ENCODE measurements at places on chromosomes 2 and 18. TPM values are rescaled to one million over a fixed set of nuclear protein-coding genes. Genes with fewer than 3 reads are reported as not detected.

DNA sequence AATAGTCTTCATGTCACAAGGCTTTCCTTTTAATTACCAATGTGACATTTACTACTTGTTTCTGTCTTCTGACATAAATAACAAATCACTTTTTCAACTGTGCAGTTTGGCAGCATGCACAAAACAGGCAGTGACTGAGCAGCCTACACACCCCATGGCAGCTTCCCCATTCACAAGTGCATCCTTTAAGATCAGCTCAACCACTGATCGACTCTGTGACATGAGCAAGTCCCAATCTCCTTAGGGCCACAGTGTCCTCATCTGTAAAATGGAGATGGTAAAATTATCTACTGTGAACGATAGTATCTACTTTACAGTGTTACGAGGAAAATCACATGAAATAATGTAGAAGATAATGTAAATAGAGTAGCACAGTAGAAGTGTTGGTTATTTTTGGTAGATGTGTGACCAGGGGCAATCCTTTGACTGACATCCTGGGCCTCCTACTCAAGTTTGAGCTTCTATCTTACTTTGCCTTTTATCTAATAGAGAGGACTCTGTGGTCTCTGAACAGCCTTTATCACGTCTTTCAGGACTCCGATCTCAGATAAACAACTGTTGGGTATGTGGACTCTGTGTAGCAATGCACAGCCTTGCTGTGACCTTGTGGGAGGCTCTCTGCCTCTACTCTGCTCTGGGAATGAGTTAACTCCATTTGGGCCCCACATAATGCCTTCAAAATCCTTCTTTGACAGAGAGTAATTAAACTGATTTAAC lies 120.6 kb downstream of the PIGN start:
- ATAC-seq, result no peak

GRCh38 chr2:170240629-170241028 lies 62.7 kb downstream of the MYO3B start:
- no peak for ATAC-seq

GRCh38 chr2:210315015-210315788 lies at the start of gene MYL1:
Gene MYL1 (minus strand): TSS chr2:210315174. CDS start chr2:210315042, 132 bp downstream.
- no peak for ATAC-seq

DNA sequence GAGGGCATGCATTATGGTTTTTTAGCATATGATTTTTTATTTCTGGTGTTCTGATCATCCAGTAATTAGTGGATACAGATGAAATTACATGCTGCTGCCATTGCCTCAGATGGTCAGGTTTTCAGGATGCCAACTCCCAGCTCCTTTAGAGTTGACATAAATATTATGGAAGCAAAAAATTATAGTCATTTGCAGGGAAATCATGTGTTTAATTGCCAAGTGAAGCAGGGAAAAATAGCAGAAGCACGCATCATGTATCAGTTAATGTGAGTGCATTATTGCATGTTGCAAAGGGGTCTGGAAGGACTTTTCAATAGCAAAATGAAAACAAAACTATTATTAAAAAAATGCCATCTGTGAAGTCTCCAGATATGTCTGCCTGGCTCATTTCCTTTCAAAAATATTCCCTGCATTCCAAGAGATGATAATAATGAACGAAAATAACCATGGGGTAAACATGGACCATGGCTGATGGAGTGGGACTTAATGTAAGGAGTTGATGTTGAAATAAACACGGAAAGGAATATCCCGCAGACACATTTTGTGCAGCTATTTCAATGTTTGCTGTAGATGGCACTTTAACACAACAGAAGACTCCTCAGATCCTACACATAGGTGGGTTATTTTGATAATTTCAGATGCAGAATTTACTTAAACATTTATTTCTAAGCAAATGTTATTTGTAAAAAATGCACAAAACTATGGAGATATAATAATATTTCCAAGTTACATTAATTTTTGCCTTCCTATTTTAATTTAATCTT lies 87.7 kb upstream of the DYNAP start:
- no peak for ATAC-seq

DNA sequence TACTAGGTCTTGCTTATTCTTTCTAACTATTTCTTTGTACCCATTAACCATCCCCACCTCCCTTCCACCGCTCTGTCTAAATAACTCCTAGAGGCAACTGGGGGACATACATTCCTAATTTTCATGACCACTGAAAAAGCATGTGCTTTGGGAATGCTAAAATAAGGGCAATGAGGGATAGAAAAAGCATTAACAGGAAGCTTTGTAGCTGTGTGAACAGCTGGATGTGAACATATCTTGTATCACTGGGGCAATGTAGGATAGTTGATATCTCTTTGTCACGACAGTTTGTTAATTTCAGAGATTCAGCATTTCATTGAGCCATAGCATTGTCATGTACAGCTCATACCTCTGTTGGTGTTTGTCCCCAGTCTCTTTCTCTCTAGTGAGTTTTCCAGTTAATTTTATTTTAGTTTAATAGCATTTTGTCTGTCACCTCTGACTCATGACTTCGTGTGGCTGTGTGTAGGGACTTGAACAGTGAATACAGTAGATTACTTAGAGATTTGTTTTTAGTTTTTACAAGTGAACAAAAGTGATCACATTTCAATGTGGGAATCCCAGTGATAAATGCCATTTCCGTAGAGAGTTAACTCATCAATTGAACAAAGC lies 230.3 kb upstream of the NRP2 start:
- ATAC-seq, result peak; percentile 24

GRCh38 chr2:60554646-60555065 lies 1.2 kb upstream of the BCL11A start:
- ATAC-seq, result peak; percentile 25

DNA sequence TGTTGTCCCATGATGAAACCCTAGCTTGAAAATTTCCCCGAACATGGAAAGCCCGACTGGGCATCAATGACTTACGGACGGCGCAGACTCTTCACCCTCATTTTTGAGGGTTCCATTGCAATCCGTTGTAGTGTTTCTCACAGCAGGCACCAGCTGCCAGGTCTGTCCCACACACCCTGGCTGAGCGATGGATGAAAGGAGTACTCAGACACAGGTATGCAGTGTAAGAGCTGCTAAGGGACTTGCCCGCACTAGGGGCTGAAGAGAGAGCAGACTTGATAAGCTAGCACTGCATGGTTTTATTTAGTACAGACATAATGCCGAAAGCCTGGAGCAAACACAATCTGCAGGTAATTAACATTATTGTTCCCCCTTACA lies 15.8 kb downstream of the DYNAP start:
- no peak for ATAC-seq

DNA sequence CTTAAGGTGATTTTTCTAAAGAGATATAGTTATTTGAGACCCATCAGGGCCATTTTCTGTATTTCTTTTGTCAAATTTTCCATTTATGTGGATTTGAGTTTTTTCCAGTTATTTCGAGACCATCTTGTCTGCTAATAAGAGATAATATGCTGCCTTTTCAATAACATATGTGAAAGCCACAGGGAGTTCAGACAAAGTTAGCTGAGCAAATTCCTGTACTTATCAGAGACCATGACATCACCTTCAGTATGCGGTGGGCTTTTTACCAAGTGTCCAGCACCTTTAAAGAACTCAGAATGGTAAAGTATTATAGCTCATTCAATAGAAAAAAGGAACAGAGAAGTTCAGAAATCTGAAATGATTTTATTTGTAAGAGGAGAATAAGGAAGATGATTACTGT lies 11.7 kb downstream of the MAPK4 start:
- no peak for ATAC-seq

GRCh38 chr2:229477269-229477755 lies 206.2 kb upstream of the PID1 start:
- no peak for ATAC-seq

- no peak for ATAC-seq
Observed at GRCh38 chr2:53785366-53785765, 1.4 kb downstream of the ASB3 start.

The REG1B gene
- not detected for total RNA-seq

The LYG1 gene
- total RNA-seq, result 1.4 TPM

The KCTD1 gene
- total RNA-seq, result 24.5 TPM

The KCNJ3 gene
- total RNA-seq, result 0.43 TPM

The SERPINB12 gene
- 0.38 TPM for total RNA-seq

The SLC38A11 gene
- not detected for total RNA-seq

The PPIL3 gene
- 62.6 TPM for total RNA-seq

Data from motor neuron (in vitro differentiated cells).